ENCODE measurements at places on chromosomes 16 and 17.
A peak's percentile ranks its signal among the peaks of the same experiment; 100 is the strongest.

GRCh38 chr17:34227707-34228106 is 27.4 kb upstream of the CCL2 start:
- no peak for DNase-seq

GRCh38 chr17:21007646-21008045 is 35.2 kb downstream of the USP22 start:
- no peak for DNase-seq

GRCh38 chr17:42809250-42809649 is 10.6 kb downstream of the CNTD1 start:
- DNase-seq, result no peak

GRCh38 chr16:57039148-57039812 is 49.9 kb downstream of the NLRC5 start:
- DNase-seq, result peak; percentile 2

DNA sequence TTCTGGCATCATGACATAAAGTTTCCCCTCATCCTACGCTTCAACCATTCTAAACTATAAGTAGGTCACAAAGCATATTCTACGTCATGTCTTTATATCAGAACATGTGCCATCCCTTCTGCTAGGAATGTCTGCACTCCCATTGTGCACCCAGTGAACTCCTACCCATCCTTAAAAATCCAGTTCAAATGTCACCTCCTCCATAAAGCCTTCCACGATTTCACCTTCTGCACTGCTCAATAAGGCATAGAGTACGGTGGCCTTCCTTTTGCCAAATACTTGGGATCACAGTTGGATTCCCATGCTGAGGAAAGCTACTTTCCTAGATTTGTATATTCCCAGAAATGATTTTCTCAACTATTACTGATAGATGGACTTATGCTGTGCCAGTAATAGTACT is 186.3 kb upstream of the ZKSCAN2 start:
- DNase-seq, result no peak

- no peak for DNase-seq
Observed at GRCh38 chr16:30445149-30445407, 596 bp downstream of the SEPHS2 start.

- DNase-seq, result peak; percentile 45
Observed at GRCh38 chr17:56717471-56717870, 116.2 kb downstream of the C17orf67 start.

GRCh38 chr17:7435676-7436555 is 681 bp downstream of the TMEM102 start:
- peak; percentile 45 for DNase-seq

DNA sequence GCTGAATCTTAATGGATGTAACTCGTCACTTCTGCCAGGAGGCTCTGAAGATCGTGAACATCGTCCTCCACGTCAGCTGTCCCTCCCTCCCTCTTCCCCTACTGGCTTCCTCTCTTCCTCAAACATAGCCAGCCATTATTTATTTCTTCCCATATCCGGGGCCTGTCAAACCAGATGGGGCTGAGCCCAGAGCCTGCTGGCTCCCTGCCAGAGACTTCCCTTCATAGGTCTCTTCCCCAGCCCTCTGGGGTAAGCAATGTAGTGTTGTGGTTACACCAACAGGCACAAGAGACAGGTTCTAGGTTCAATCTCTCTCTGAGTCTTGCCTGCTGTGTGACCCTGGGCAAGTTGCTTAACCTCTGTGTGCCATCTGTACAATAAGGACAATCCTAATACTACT is 40.1 kb upstream of the ZFP90 start:
- DNase-seq, result peak; percentile 5

- no peak for DNase-seq
Observed at GRCh38 chr16:87050142-87050541, 267.1 kb downstream of the C16orf95 start.

All from NCI-H1694 treated with DMSO at 0.1 percent for 48 hours (cell line).